Urinary bladder (tissue), 4 donors: ENCODE measurements at places on chromosomes 5 and 9. TPM values are rescaled to one million over a fixed set of nuclear protein-coding genes. Genes with fewer than 3 reads are reported as not detected.

Gene CDC25C
- 0.13 TPM for polyA plus RNA-seq

Gene WNK2
- polyA plus RNA-seq: 9.3 TPM

Gene NDST1
- polyA plus RNA-seq: 37.5 TPM

Gene MEGF10
- 0.43 TPM for polyA plus RNA-seq

Gene PCDHA10
- polyA plus RNA-seq: 0.13 TPM

Gene HNRNPH1
- 241 TPM for polyA plus RNA-seq

Gene BHMT
- 8.2 TPM for polyA plus RNA-seq

Gene SEMA5A
- 4.2 TPM for polyA plus RNA-seq

Gene NUTM2F
- not detected for polyA plus RNA-seq

Gene PCDHGB1
- polyA plus RNA-seq: 0.47 TPM

Gene HSPB3
- 2.2 TPM for polyA plus RNA-seq

Gene NEURL1B
- 51.9 TPM for polyA plus RNA-seq

Gene TSSK1B
- not detected for polyA plus RNA-seq

Gene FRMPD1
- 0.03 TPM for polyA plus RNA-seq

Gene TRPM6
- polyA plus RNA-seq: 0.24 TPM

Gene FUBP3
- polyA plus RNA-seq: 39.5 TPM

Gene LPCAT1
- 32.9 TPM for polyA plus RNA-seq

Gene LCNL1
- 0.30 TPM for polyA plus RNA-seq

Gene ELL2
- polyA plus RNA-seq: 14.1 TPM

Gene RABEPK
- 24.4 TPM for polyA plus RNA-seq

Gene TICAM2
- polyA plus RNA-seq: 3.0 TPM

Gene IGFBPL1
- polyA plus RNA-seq: 1.6 TPM

Gene IL4
- not detected for polyA plus RNA-seq

Gene GFI1B
- polyA plus RNA-seq: 0.04 TPM

Gene OR2Y1
- polyA plus RNA-seq: not detected

Gene ALDOB
- 1.2 TPM for polyA plus RNA-seq

Gene GAPT
- 0.79 TPM for polyA plus RNA-seq

Gene GARIN3
- not detected for polyA plus RNA-seq

Gene SPACA9
- polyA plus RNA-seq: 6.6 TPM
